Cardiac muscle cell (in vitro differentiated cells and primary cell): ENCODE measurements at places on chromosomes 6 and 20. TPM values are rescaled to one million over a fixed set of nuclear protein-coding genes. Genes with fewer than 3 reads are reported as not detected.

YIPF3 gene
- 123 and 134 TPM in 2 replicates for polyA plus RNA-seq

DNAJC5 gene
- polyA plus RNA-seq, result 9.4 and 10.2 TPM in 2 replicates

FHL5 gene
- polyA plus RNA-seq, result not detected in 2 replicates

CRIP3 gene
- polyA plus RNA-seq, result 3.6 and 3.8 TPM in 2 replicates

CALHM4 gene
- not detected in 2 replicates for polyA plus RNA-seq
